ENCODE measurements at places on chromosomes 11 and 22. TPM values are rescaled to one million over a fixed set of nuclear protein-coding genes. Genes with fewer than 3 reads are reported as not detected.

DNA sequence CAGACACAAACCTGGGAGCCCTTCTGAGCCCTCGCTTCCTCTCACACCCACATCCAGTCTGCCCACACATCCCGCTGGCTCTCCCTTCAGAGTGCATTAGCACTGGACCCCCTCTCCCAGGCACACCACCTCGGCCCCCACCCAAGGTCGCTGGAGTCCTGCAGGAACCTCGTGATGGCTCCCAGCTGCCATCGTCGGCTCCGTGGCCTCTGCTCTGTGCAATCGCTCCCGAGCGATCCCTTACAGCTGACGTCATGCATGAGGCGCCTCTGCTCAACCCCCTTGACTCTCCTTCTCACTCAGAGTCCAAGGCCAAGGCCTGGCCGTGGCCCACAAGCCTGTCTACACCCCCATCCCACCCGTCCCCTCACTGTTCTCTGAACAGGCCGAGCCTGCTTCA is 183.9 kb downstream of the EFCAB6 start:
- H3K4me3 ChIP-seq = no peak overlapping the region
- H3K27ac ChIP-seq = no peak overlapping the region
- H3K4me1 ChIP-seq = no peaks in the 10 kb centered on the region
- no peak for DNase-seq

DNA sequence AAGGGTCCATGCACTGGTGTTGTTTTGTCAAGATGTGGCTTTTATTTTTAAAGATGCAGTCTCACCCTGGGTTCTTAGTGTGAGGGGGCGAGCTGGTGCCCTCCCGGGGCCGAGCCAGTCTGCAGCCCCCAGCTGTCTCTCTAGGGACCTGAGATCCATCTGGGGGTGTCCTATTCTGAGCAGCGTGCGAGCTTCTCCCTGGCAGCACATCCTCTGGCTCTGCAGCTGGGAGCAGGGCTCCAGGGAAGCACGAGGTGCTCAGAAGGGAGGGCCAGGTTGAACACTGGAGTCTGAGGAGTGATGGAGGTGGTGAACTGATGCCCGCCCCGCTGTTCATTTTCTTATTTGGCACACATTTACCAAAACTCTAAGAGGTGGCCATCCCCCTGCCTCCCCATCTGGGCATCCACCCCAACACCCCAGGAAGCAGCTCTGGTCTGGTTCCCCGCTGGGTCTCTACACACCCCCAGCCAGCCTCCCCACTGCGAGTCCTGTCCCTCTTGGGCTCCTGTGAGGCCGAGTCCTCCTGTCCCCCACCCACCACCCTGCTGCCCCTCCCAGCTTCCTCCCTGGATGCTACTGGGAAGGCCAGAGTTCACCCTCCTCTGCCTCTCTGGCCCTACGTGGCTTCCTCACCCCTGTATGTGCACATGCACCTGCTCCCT is 956.4 kb downstream of the BRD1 start:
- H3K27me3 ChIP-seq = peaks cover 13% of the 10 kb centered on the region
- no peaks in the 10 kb centered on the region for H3K4me1 ChIP-seq
- no peak overlapping the region for H3K4me3 ChIP-seq
- no peak overlapping the region for H3K27ac ChIP-seq

TUBA8 gene
- 92.2 TPM for total RNA-seq

MRGPRX4 gene
- total RNA-seq = not detected

MLC1 gene
- 0.07 TPM for total RNA-seq

DNA sequence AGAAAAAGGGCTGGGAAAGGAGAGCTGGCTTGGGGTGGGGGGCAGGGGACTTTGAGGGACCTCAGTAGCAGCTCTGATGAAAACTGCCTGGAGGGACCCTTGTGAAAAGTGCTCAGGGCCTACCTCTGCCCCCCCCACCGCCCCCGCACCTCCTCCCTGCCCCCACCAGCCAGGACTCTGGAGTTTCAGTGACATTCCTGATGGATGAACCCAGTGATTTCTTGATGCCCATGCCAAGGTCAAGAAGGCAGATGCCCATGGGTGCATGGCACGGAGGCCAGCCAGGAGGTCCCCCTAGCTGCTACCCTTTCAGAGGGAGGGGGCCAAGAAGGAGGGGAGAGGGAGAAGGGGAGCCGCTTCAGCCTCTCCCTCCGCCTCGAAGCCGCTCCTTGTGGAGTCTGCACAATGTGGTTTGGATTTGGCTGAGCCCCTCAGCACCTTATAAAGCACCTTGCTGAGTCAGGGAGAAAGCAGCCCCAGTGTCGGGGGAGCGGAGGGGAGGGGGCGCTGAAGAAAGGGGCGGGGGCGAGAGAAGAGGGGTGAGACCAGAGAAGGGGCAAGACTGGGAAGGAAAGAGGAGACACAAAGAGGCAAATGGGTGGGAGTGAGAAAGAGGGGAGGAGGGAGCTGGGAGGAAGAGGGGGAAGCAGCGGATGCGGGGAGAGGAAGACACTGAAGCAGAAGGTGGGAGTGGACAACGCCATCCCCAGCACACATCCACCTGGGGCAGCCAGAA is 2.1 kb upstream of the CLCF1 start:
- peaks cover 29% of the 10 kb centered on the region for H3K4me1 ChIP-seq
- no peak overlapping the region for H3K4me3 ChIP-seq
- H3K27ac ChIP-seq = no peak overlapping the region
- no peaks in the 10 kb centered on the region for H3K27me3 ChIP-seq
- no peaks in the 10 kb centered on the region for H3K36me3 ChIP-seq

GRCh38 chr11:44529895-44530412 is 35.5 kb upstream of the CD82 start:
- peaks cover 5% of the 10 kb centered on the region for H3K4me1 ChIP-seq
- no peak overlapping the region for H3K4me3 ChIP-seq
- no peak for DNase-seq
- no peaks in the 10 kb centered on the region for H3K27me3 ChIP-seq

GUCY1A2 gene
- total RNA-seq = 9.6 TPM

DNA sequence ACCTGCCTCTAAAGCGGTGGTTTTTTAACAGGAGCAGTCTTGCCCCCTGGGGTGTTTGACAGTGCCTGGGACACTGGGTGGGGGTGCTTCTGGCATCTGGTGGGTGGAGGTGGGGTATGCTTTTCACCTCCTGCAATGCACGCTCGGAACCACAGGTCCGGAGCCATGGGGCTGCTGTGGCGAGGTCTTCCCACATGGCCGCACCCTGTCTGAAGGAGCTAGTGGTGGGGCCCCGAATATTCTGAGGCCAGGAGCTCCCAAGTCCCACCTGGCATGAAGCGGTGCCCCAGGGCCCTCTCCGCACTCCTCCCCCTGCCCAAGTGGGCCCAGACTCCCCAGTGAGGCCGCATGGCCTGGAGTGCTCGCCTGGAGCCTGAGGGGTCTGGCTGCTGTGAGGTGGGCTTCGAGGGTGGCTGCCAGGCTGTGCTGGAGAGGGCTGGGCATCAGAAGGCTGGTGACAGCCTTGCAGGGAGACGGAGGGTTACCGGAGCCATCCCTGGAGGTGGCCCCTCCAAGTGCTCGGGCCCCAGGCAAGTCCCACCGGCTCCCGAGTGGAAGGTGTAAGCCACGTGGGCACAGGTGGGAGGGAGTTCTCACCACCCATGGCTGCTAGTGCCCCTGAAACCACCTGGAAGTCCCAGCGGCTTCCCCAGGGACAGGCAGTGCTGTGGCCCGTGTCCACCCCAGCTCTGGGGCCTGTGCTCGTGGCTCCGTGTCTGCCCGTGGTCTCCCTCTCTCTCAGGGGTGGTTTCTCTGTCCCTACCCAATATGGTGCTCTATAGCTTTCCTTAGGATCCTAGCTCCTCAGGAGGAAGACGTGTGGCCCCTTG is 15.1 kb downstream of the TBX1 start:
- DNase-seq = peak; percentile 15
- no peaks in the 10 kb centered on the region for H3K36me3 ChIP-seq
- peaks cover under 1% of the 10 kb centered on the region for H3K27me3 ChIP-seq
- no peak overlapping the region for H3K27ac ChIP-seq

DNA sequence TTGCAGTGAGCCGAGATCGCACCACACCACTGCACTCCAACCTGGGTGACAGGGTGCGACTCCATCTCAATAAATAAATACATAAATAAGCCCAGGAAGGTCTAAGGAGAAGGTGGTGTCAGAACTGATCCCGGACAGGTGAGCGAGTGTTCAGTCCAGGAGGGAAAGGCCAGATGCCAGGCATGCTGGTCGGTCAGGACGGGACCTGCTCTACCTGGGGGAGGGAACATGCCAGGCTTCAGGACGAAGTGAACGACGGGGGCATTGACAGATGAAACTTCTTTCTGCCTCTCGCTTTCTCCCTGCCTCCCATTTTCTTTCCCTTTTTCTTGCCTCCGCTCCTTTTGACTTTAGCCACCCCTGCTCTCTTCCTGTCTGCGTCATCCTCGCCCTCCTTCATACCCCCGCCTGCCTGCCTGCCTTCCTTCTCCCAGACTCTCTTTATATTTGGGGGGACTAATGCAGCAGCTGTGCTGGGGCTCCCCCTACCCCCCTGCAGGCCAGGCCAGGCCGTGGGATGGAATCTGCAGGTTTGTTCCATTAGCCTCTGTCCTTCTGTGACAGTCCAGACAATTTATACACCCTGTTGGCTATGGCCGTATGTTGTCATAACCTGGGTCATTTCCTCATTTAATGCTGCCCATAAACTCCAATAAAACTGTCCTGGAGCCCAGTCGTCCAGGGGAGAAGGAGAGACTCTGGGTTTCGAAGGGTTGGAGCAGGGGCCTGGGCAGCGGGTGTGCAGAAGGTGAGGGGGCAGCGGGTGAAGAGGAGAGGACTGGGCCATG is 209.2 kb upstream of the TBCEL start:
- H3K4me1 ChIP-seq = no peaks in the 10 kb centered on the region
- no peak overlapping the region for H3K4me3 ChIP-seq
- DNase-seq = no peak
- H3K36me3 ChIP-seq = no peaks in the 10 kb centered on the region
- H3K27ac ChIP-seq = no peak overlapping the region

GRCh38 chr22:45966895-45967365 is 10.0 kb downstream of the WNT7B start:
- peaks cover 13% of the 10 kb centered on the region for H3K4me1 ChIP-seq
- no peaks in the 10 kb centered on the region for H3K36me3 ChIP-seq

- no peaks in the 10 kb centered on the region for H3K4me1 ChIP-seq
- no peak overlapping the region for H3K27ac ChIP-seq
- no peak for DNase-seq
- no peaks in the 10 kb centered on the region for H3K36me3 ChIP-seq
- no peaks in the 10 kb centered on the region for H3K27me3 ChIP-seq
- no peak overlapping the region for H3K4me3 ChIP-seq
Observed at GRCh38 chr11:31141789-31142188, 227.8 kb downstream of the DCDC1 start.

- H3K4me3 ChIP-seq = no peak overlapping the region
- H3K27ac ChIP-seq = no peak overlapping the region
- no peaks in the 10 kb centered on the region for H3K27me3 ChIP-seq
- DNase-seq = no peak
- H3K36me3 ChIP-seq = no peaks in the 10 kb centered on the region
Observed at GRCh38 chr11:75777461-75778110, 9.0 kb downstream of the DGAT2 start.

DNA sequence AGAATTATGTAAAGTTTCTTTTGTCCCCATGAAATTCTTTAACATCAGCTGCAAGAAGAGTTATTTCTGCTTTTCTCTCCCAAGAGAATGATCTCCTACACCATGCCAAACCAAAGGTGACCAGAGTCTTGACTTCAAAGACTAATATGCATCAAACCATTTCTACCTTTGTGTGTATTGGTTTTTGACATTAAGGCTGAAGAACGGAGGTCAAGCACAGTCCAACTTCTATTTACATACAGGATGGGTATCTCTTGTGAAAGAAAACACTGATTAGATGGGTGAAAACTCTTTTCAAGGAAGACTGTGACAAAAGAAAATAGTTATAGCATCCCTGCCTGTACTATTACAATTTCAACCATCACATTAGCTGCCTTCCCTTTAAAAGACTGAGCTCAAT is 256.3 kb downstream of the CADM1 start:
- H3K4me1 ChIP-seq = no peaks in the 10 kb centered on the region
- no peaks in the 10 kb centered on the region for H3K36me3 ChIP-seq
- no peak for DNase-seq
- H3K27me3 ChIP-seq = no peaks in the 10 kb centered on the region

DNA sequence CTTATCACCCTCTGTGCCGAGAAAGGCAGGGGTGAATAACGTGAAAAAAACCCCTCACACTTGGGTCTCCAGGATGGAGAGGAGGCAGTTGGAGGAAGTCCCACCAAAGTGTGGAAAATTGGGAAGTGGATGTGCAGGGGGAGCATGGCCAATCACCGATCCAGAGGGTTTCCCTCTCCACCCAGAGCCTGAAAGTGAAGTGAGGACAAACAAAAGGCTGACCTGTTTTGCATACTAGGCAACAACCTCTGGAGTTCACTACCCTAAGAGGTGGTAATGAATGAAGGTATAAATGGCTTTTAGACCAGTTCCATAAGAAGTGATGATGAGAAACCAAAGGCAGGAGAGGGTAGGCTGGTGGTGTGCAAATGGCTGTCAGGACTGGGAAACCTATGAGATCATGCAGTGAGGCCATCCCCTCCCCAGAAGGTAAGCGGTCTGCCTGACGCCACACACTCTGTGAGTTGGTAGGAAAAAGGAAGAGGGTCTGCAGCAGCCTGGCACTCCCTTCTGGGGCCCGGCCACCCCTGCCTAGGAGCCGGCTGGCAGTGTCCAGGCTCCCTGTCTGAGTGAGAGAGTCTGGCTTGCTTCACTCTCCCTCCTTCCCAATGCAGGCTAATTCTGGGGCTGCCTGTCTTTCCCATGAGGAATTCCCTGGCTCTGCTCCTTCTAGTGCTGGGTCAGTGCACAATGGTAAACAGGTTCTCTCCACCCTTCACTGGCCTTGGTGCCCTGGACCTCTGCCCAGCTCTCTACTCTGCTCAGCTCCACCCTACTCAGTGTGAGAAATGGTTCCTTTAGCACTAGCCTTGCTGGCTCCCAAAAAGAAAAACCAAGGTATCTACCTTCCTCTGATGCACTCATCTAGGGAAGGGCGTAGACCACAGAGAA is 15.6 kb downstream of the TBC1D10A start:
- DNase-seq = peak; percentile 89
- H3K36me3 ChIP-seq = no peaks in the 10 kb centered on the region
- no peak overlapping the region for H3K4me3 ChIP-seq
- no peaks in the 10 kb centered on the region for H3K27me3 ChIP-seq
- peaks cover 56% of the 10 kb centered on the region for H3K4me1 ChIP-seq

OR51I2 gene
- not detected for total RNA-seq

GRCh38 chr22:43957871-43958270 is 2.6 kb downstream of the SAMM50 start:
- peaks cover 5% of the 10 kb centered on the region for H3K4me1 ChIP-seq
- DNase-seq = no peak
- no peaks in the 10 kb centered on the region for H3K36me3 ChIP-seq
- H3K27ac ChIP-seq = no peak overlapping the region
- no peak overlapping the region for H3K4me3 ChIP-seq
- H3K27me3 ChIP-seq = no peaks in the 10 kb centered on the region

CEP126 gene
- total RNA-seq = 0.93 TPM

- no peak for DNase-seq
- no peaks in the 10 kb centered on the region for H3K27me3 ChIP-seq
- H3K27ac ChIP-seq = peak overlapping the region; percentile 13
- no peaks in the 10 kb centered on the region for H3K36me3 ChIP-seq
Observed at GRCh38 chr11:19978668-19979518, 181.4 kb downstream of the DBX1 start.

GRCh38 chr11:2277008-2277346 is 6.6 kb upstream of the ASCL2 start:
- H3K27me3 ChIP-seq = no peaks in the 10 kb centered on the region
- H3K4me3 ChIP-seq = no peak overlapping the region
- no peak for DNase-seq
- H3K4me1 ChIP-seq = no peaks in the 10 kb centered on the region

CCDC15 gene
- total RNA-seq = 0.25 TPM

- H3K4me3 ChIP-seq = peak overlapping the region; percentile 96
- no peak overlapping the region for H3K27ac ChIP-seq
- H3K4me1 ChIP-seq = peaks cover 17% of the 10 kb centered on the region
- no peak for DNase-seq
- H3K27me3 ChIP-seq = no peaks in the 10 kb centered on the region
- peaks cover 26% of the 10 kb centered on the region for H3K36me3 ChIP-seq
Observed at GRCh38 chr11:114440971-114441763, 1.9 kb downstream of the REXO2 start.

Data from heart left ventricle (tissue), 16 donors.